ENCODE measurements at places on chromosomes 6 and 20.

DNA sequence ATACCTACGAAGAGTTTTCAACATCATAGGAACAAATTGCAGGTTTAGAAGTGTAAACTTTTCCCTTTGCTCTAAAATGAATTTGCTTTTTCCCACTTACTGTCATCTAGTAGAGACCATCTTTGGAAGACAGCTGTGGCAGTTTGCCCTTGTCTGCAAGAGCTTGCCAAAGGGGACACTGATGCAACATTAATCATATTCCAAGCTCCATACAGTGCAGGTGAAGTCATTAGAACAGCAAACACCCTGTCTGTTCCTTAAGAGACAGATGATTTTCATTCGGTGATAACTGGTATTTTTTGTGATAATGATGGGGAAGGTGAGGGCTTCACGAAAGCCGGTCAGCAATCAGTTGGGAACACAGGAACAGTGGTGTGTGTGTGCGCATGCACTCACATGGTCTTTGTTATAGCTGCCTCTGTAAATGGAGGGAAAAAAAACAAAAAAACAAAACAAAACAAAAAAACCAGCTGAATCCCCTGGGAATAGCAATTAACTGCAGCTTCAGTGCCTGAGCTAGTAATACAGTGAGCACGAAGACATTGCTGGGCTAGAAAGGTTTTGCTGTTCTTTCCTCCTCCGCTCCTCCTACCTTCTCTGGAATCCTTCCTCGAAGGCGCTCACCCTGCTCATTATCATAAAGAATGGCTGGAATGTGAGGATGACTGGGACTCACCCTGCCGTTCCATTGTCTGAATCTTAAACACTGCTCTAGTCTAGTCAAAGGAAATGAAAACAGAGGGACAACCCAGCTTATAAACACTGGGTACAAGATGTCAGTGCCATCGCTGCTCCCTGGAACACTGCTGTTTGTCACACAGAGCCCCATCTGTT is 35.2 kb upstream of the KIF13A start:
- DNase-seq, result no peak

DNA sequence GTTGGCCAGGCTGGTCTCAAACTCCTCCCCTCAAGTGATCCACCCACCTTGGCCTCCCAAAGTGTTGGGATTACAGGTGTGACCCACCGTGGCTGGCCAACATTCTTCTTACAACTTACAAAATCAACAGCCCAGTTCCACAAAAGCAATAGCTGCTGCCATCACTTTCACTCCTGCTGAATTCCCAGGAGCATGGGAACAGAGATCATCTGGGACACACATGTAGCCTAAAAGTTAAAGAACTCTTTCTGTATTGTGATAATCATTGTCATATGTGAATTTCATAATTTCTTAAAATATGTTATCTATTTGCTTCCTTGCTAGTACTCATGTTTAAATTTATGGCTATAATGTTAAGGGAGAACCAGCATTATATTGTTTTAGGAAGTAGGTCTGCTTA is 51.7 kb downstream of the NCOA6 start:
- no peak for DNase-seq

- no peak for DNase-seq
These were observed 3.7 kb downstream of the TGM2 start for GRCh38 chr20:38161412-38161774.

GRCh38 chr6:168884050-168884645 is 369.5 kb downstream of the THBS2 start:
- DNase-seq, result no peak

DNA sequence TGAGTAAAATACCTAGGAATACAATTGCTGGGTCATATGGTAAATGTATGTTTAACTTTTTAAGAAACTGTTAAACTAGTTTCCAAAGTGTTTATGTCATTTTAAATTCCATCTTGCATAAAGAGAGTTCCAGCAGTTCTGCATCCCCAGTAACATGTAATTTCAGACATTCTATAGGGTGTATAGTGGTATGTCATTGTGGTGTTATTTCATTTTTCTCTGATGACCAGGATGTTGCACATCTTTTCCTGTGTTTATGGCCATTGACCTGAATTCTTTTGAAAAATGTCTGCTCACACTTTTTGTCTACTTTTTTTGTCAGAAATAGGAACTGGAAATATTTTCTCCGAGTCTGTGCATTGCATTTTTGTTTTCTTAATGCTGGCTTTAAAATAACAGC is 128.9 kb downstream of the TMEM200A start:
- DNase-seq, result no peak

GRCh38 chr20:58246346-58246745 is 17.9 kb upstream of the ANKRD60 start:
- DNase-seq, result no peak

DNA sequence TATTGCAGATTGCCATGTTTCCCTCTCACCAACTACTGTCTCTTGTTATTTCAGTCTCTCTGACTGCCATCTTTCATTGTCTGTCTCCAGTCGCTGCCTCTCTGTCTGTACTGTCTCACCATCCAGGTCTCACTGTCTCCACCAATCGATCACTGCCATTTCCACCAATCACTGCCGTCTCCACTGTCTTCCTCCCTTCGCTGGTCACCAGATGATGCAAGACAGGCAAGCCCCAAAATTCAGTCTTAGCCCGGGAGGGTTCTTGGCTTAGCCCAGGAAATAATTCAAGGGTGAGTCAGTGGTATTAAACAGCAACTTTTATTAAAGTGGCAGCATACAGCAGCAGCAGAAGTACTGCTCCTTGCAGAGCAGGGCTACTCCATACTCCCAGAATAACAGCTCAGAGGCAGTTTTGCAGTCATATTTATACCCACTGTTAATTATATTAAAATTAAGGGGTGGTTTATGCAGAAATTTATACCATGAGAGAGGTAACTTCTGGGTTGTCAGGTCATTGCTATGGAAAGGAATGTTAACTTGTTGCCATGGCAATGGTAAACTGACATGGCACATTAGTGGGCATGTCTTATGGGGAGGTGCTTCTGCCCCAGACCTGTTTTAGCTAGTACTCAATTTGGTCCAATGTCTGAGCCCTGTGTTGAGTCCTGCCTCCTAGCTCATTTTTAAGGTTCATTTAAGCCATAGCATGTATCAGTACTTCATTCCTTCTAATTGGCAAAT is 23.0 kb upstream of the ECHDC1 start:
- no peak for DNase-seq

GRCh38 chr20:61391812-61392520 is 139.9 kb downstream of the CDH4 start:
- DNase-seq, result no peak

- DNase-seq, result no peak
These were observed 67.2 kb upstream of the TBC1D7 start for GRCh38 chr6:13395272-13396237.

GRCh38 chr6:138109042-138109997 is 2.1 kb upstream of the PERP start:
- DNase-seq, result peak; percentile 56

- no peak for DNase-seq
These were observed 50.2 kb downstream of the ERMARD start for GRCh38 chr6:169801396-169802160.

GRCh38 chr6:34489207-34489805 is 23.4 kb downstream of the PACSIN1 start:
- DNase-seq, result no peak

DNA sequence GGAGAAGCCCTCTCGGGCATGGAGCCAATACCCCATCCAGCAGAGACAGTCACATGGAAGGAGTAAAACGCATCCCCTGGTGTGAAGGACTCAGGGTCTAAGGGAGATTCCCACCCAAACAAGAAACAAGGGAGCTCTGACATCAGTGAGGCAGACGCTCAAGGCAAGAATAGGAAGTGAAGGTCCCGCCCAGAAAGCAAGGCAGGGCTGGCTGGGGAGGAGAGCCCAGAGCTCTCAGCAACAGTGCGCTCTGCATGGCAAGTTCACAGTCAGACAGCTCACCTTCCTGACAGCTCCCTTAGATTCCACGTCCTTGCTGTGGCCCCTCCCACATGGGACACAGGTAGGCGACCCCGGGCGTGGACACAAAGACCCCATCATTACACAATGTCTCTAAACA is 85.6 kb downstream of the TTLL2 start:
- DNase-seq, result no peak

DNA sequence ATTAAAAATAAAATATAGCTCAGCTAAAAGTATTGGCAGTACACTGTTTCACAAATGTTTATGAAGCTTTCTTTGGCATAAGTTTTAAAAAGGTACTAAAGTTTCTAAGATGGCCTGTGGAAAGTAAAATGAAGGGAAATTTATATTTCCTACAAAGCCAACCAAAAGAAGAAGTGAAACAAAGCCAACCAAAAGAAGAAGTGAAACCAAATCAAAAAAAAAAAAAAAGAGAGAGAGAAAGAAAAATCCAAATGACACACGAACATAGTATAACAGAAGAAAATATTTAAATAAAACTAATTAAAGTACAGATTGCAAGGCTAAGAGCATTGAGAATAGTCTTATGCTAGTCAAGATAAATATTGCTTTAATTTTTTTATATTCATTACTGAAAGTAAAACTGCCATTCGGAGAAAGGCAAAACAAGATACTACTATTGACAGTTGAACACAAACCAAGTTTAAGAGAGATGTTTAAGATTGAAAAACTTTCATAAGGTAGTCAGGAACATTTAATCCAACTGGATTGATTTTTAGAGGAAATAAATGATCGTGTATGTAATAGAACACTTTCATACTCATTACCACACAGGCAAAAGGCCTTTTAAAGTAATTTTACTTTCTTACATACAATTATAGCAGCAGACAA is 12.8 kb upstream of the KHDRBS2 start:
- DNase-seq, result no peak

GRCh38 chr6:160273196-160273595 is 14.6 kb upstream of the SLC22A2 start:
- no peak for DNase-seq

DNA sequence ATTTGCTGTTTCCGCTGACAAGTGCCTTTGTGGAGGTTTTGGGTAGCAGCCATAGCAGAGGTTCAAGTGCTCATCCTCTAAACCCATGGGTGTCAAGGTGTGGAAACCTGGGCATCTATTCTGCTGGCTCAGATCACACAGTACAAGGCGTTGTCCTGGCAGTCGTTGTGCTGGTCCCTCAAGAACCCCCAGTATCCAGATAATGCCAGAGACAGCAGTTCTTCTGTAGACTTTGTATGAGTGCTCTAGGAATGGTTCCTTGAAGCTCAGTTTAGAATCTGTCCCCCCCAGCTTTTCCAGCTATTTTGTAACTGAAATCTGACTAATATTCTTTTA is 655.7 kb upstream of the MAP3K7 start:
- DNase-seq, result no peak
